Heart left ventricle (tissue), 16 donors: ENCODE measurements at places on chromosomes 12 and 14. TPM values are rescaled to one million over a fixed set of nuclear protein-coding genes. Genes with fewer than 3 reads are reported as not detected.

Gene LGR5
- not detected for total RNA-seq

Gene BEGAIN
- 2.0 TPM for total RNA-seq

Gene IFNG
- not detected for total RNA-seq

Gene HELB
- 2.7 TPM for total RNA-seq

Gene ANO2
- total RNA-seq, result 19.4 TPM

Gene SLCO1B1
- not detected for total RNA-seq

Gene MYF5
- not detected for total RNA-seq

Gene NEUROD4
- total RNA-seq, result not detected
